Neural progenitor cell (in vitro differentiated cells): ENCODE measurements at places on chromosomes 4 and X. TPM values are rescaled to one million over a fixed set of nuclear protein-coding genes. Genes with fewer than 3 reads are reported as not detected.
A peak's percentile ranks its signal among the peaks of the same experiment; 100 is the strongest.

BEND2 gene
- not detected in 2 replicates for total RNA-seq

UBA6 gene
- 120 and 162 TPM in 2 replicates for total RNA-seq

STAP1 gene
- not detected in 2 replicates for total RNA-seq

HAND2 gene
- 0.09 TPM in 1 of 2 replicates, not detected in the other for total RNA-seq

FDCSP gene
- total RNA-seq = not detected in 2 replicates

PLP1 gene
- 106 and 107 TPM in 2 replicates for total RNA-seq

SLITRK4 gene
- total RNA-seq = 7.7 and 8.3 TPM in 2 replicates

SLC39A8 gene
- 6.9 and 7.3 TPM in 2 replicates for total RNA-seq

EFHC2 gene
- total RNA-seq = 1.7 and 3.2 TPM in 2 replicates

FAM114A1 gene
- 5.1 and 7.4 TPM in 2 replicates for total RNA-seq

ARL9 gene
- 0.45 and 0.68 TPM in 2 replicates for total RNA-seq

CTAG1B gene
- not detected in 2 replicates for total RNA-seq

CCDC120 gene
- 1.1 and 3.1 TPM in 2 replicates for total RNA-seq

GABRG1 gene
- total RNA-seq = not detected in 2 replicates

PABPC1L2A gene
- 0.77 TPM in 1 of 2 replicates, not detected in the other for total RNA-seq

SFRP2 gene
- 86.1 and 123 TPM in 2 replicates for total RNA-seq

PAGE5 gene
- not detected in 2 replicates for total RNA-seq

FATE1 gene
- total RNA-seq = not detected in 2 replicates

FUNDC1 gene
- 15.8 and 34.9 TPM in 2 replicates for total RNA-seq

CFP gene
- total RNA-seq = 0.06 and 0.40 TPM in 2 replicates

- no peak for DNase-seq
Observed at GRCh38 chr4:13176741-13177142, 307.4 kb downstream of the RAB28 start.

DNA sequence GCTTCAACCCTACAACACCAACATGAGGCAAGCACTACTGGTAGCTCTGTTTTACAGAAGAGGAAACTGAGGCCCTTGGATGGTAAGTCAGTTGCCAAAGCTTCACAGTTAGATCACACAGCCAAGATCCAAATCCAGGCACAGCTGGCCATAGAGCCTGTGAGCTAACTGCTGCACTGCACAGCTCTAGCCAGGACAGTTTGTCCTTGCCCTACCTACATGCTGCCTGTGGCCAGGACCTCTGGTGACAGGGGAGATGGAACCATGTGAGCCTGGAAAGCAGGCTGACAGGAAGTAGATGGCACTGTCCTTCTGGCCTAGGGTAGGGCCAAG lies 257.8 kb downstream of the FBXW7 start:
- no peak for DNase-seq

DNA sequence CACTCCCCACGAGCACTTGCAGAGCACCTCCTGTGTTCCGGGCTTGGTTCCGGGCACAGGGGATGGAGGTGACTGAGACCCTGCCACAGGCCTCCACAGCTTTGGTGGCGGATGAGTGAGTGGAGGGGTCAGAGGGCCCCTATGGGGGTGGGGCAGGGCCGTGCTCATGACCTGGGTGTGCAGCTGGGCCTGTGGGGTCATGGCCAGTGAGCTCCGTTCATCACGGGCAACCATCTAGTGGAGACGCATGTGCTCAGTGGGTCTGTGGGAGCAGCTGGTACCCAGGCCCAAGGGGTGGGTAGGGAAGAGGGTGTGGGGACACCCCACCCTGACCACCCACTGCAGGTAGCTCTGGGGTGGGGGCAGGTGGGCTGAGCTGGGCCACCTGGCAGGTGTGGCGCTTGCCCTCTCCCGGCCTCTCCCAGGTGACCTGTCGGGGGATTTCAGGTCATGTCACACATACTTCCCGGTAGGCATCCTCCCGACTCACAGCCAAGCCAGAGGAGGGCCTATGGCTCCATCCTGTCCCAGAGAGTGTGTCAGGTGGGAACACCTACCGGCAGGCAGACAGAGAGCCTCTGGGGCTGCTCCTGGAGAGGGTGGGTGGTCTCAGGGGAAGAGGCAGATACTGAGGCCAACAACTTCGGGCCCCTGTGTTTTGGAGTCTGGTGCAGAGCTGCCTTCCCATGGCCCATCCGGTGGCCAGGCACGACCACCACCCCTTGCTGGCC lies 3.6 kb downstream of the PSAPL1 start:
- DNase-seq = no peak

- no peak for DNase-seq
Observed at GRCh38 chr4:53782458-53782845, 191.2 kb upstream of the LNX1 start.

- DNase-seq = peak; percentile 65
Observed at GRCh38 chrX:110944751-110945675, 149.4 kb upstream of the CHRDL1 start.

GRCh38 chrX:143788265-143788664 lies 67.7 kb upstream of the SPANXN2 start:
- DNase-seq = peak; percentile 31

DNA sequence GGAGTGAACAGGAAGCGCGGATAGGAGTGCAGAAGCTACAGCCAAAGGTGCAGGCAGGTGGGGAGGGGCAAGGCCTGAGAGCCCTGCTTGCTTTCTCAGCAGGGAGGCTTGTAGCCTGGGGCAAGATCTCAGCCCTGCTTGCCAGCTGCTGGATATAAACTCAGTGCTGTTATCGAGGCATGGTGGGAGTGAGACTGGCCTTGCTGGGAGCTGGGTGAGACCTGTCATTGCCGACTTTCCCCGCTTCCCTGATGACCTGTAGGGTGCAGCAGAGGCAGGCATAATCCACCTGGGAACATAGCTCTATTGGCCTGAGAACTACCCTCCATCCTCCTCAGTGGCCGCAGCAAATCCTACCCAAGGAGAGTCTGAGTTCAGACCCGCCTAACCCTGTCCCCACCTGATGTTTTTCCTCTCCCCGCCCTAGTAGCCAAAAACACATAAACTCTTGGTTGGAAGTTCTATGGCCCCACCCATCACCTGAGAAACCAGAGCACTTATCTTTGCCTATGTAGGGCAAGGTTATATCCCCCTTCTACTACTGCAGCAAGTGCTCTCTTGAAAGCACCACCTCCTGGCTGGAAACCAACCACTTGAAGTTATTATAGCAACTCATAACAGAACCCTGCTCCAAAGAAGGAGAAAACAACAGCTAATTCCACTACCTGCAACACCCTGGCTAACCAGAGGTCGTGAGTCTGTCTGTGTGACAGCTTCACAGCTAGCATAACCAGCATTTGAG lies 80.7 kb downstream of the FHIP1A start:
- DNase-seq = peak; percentile 36

GRCh38 chr4:36385951-36386571 lies 104.6 kb downstream of the DTHD1 start:
- DNase-seq = no peak

GRCh38 chr4:123744664-123745290 lies 348.2 kb downstream of the SPRY1 start:
- no peak for DNase-seq

DNA sequence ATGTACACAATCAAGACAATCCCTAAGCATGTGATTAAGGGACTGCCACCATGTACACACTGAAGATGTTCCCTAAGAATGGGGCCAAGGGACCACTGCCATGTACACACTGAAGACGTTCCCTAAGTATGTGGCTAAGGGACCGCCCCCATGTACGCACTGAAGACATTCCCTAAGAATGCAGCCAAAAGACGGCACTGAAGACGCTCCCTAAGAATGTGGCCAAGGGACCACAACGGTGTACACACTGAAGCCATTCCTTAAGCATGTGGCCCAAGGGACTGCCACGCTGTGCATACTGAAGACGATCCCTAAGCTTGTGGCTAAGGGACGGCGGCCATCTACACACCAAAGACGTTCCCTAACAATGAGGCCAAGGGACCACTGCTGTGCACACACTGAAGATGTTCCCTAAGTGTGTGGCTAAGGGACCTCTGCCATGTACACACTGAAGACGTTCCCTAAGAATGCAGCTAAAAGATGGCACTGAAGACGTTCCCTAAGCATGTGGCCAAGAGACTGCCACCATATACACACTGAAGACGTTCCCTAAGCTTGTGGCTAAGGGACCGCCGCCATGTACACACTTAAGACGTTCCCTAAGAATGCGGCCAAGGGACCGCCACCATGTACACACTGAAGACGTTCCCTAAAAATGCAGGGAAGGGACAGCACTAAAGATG lies 26.4 kb downstream of the DHRSX start:
- peak; percentile 43 for DNase-seq

GRCh38 chr4:64068096-64068495 lies 341.2 kb downstream of the TECRL start:
- no peak for DNase-seq

GRCh38 chrX:153886915-153887314 lies 942 bp upstream of the L1CAM start:
- DNase-seq = no peak

GRCh38 chrX:9927698-9928482 lies 39.3 kb upstream of the CLDN34 start:
- DNase-seq = peak; percentile 86

DNA sequence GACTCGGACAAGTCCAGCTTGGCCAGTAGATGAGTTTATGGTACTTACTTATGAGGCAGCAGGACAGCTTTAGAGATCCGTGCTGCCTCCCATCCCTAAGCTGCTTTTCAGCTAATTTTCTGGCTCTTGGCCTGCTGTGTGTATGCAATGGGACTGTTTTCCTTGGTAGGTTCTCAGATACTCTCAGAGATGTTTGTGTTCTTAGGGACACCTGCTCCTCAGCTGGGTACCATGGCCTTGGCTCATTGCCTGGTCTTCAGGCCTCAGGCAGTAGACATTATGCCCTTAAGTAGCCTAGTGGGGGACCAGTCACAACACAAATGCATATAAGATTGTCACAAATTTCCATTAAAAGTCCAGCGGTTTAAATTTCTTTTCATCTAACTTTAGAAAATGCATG lies 688.0 kb downstream of the PCDH7 start:
- no peak for DNase-seq

- DNase-seq = no peak
Observed at GRCh38 chr4:73731968-73732610, 8.3 kb upstream of the CXCL8 start.

DNA sequence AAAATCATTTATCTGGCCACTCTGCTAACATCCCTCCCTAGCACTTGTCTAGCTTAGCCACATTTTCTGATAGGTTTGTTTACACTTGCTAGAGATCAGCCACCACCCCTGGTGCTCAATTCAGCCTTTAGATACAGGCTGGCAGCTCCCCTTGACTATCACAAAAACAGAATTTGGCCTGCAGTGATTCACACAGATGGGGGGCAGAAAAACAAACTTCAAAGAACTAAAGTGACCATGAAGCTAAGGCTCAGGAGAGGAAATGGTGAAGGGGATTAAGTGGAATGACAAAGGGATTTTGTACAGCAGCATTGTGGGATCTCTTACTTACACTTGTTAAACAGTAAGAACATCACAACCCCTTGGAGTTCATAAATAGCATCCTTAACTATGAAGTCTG lies 1718.0 kb upstream of the PCDH7 start:
- peak; percentile 79 for DNase-seq

DNA sequence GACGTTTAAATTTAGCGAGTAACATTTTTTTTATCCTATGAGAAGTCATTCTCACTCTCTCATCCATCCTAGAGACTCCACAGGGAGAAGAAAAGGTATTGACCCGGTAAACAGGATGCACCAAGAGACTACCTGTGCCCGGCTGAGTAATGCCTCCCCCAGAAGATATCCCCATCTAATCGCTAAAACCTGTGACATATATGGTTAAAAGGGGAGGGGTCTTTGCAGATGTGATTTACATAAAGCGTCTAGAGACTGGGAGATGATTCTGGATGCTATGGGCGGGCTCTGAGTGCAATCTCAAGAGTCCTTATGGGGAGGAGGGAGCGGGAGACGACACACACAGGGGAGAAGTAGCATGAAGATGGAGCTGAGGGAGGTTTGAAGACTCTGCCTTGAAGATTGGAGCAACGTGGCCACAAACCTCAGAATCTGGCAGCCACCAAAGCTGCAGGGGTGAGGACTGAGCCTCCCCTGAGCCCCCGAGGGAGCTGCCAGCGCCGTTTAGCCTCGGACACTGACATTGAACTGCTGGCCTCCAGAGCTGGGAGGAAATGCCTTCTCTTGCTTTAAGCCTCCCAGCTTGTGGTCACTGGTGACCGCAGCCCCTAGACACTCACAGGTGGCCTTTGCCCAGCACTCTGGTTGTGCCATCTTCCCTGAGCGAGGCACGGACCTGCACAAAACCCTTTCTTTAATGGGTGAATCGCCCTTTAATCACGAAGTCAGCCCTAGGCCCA lies 11.2 kb downstream of the ABLIM2 start:
- no peak for DNase-seq

DNA sequence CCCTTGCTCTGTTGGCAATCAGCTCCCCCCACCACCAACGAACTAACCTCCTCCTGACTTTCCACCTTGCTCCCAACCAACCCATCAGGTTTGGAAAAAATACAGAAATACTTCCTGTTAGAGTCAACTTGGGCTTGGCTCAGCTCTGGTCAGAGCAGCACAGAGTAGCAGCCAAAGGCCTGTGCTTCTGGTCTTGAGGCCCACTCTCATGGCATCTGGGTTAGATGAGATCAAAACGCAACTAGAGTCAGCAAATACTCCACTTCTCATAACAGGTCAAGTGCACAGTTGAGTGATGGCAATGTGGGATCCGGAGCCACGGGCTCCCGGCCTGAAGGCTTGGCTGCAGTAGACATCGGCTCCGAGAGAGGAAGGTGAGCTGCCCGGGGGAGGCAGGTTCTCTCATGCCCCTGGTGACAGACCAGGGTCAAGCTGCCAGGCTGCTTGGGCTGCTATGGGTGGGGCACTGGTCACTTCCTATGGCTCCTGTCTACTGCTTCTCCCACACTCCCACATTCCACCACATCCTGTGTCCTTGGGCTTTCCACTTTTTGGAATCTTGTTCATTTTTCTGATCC lies 34.8 kb downstream of the ZNF185 start:
- DNase-seq = no peak

DNA sequence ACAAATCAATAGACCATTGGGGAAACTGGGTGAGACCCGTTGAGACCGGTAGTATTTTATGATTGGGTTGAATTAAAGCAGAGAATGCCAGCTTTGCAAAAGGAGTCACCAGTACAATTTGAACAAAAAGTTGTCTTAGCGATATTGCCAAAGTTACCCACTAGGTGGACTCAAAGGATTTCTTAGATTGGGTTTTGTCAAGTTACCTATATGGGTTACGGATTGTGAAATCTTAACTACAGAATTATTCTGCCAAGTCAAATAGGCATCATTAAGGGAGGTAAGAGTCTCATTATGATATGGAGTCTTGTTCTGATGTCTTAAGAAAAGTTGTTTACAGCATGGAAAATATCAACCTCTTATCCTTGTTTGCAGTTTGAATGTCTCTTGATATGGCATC lies 15.0 kb upstream of the CT47A1 start:
- peak; percentile 13 for DNase-seq

GRCh38 chrX:10630320-10630719 lies 9.9 kb upstream of the MID1 start:
- DNase-seq = no peak

GRCh38 chr4:179465131-179465797 lies 2023.0 kb upstream of the AGA start:
- DNase-seq = peak; percentile 33

DNA sequence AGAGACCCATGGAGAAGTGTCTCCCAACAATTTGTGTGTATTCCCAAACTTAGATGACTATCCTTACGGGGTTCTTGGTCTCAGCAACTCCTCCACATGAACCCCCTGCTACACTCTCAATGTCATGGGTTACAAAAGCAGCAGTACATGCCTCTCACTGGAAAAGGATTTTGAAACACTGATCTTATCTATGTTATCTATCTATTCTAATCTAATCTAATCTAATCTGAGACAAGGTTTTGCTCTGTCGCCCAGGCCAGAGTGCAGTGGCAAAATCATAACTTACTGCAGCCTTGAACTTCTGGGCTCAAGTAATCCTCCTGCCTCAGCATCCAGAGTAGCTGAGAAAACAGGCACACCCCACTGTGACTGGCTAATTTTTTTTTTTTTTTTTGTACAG lies 19.3 kb downstream of the TSPAN5 start:
- DNase-seq = no peak

- DNase-seq = no peak
Observed at GRCh38 chr4:167885872-167886271, 206.5 kb upstream of the ANXA10 start.
